Activated CD8-positive, alpha-beta T cell treated with anti-CD3 and anti-CD28 coated beads for 36 hours (primary cell): ENCODE measurements at places on chromosomes 5 and 9.

- no peak for DNase-seq
Observed at GRCh38 chr9:116905171-116905588, 218.1 kb downstream of the TRIM32 start.

GRCh38 chr5:7244208-7244607, 151.7 kb upstream of the ADCY2 start:
- DNase-seq, result no peak

GRCh38 chr9:114754581-114754980, 51.3 kb downstream of the TNFSF15 start:
- DNase-seq, result peak; percentile 43

DNA sequence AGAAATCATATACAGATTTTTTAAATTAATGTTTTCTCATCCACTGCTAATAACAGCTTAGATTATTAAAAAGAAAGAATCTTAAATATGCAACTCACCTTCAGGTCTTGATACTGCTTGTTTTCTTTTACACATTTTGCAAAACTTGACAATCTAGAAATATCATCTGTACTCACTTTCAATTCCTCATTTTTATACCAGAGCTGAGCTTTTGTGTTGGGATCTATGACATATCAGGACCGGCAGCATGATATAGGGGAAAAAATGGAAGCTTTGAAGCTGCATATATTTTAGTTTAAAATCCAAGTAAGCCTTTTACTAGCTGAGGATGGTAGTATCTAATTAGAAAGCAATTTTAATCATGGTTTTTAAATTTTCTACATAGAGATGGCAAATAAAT, 75.7 kb upstream of the SMARCA2 start:
- no peak for DNase-seq

DNA sequence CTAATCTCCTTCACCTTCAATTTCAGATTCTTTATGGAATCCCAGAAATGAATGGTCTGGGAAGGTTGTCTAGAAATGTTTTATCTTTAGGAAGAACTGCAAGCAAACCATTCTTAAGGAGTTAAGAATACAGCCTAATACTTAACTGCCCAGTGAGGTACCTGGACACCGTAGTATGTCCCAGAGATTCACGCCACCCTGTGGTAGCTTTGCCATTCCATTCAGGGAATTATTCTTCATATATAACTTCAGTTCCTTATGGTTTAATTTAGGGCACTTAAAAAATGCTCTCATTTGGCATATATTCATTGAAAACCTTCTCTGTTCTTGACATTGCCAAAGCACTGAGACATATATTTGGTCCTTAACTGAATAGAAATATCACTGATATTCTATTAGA, 49.7 kb downstream of the ACTBL2 start:
- no peak for DNase-seq
